ENCODE measurements at places on chromosomes 11 and 22.

GRCh38 chr11:33942954-33943353, 51.1 kb upstream of the LMO2 start:
- no peak for DNase-seq

- no peak for DNase-seq
These were observed 184.9 kb upstream of the LUZP2 start for GRCh38 chr11:24311974-24312373.

DNA sequence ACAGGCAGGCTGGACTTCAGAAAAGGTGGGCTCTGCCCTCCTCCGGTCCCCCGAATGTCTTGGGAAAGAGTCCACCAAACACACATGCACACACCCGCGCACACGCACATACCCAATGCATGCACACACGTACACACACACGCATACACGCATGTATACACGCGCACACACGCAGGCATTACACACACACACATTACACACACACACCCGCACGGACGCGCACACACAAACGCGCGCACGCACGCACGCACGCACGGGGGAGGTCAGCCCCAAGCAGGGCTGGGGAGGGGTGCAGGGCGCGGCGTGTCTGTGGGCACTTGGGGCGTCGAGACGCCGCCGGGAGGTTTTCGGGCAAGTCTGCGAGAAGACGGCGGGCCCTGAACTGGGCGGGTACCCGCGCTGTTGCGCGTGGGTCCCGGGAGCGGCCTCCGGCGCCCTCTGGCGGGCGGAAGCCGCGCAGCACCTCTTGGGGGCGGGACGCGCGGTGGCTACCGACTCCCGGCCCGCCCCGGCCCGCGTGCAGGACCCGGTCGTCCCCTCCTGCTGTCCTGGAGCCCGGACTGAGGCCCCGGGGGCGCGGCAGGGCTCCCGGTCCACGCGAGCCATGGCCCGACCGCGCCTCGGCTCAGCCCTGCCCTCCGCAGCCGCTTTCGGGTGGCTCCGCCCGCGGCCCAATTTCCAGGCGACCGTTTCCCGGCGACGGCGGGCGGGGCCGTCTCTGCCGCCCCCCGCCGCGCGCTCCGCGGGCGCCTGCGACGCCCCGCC, 3.6 kb downstream of the SEPTIN5 start:
- peak; percentile 85 for DNase-seq

DNA sequence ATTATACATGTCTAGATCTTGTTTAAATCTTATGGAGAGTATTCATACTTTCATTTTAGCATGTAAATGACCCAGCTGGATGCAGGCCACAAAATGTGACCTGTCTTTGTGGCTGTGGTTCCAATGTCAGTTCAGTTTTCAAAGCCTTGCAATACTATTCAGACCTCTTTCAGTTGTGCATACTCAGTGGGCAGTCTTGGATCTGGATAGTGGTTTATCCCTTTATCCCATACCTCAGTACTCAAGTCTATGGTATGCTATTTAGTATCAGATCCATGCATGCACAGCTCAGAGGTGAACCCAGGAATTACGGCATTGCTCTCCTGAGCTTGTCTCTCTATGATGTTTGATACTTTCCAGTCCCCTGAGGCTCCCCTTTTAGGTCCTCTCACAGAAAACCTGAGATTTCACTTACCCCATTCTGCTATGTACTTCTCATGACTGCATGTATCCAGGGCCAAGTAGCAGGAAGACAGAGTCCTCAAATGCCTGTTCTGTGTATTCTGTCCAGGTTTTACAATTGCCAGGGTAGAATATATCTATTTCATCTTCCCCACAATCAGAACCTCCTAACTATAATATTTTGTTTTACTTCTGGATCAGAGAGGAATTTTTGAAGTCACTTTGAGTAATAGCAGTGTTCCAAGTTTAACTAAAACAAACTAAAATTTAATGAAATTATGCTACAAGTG, 6.9 kb upstream of the P4HA3 start:
- no peak for DNase-seq

DNA sequence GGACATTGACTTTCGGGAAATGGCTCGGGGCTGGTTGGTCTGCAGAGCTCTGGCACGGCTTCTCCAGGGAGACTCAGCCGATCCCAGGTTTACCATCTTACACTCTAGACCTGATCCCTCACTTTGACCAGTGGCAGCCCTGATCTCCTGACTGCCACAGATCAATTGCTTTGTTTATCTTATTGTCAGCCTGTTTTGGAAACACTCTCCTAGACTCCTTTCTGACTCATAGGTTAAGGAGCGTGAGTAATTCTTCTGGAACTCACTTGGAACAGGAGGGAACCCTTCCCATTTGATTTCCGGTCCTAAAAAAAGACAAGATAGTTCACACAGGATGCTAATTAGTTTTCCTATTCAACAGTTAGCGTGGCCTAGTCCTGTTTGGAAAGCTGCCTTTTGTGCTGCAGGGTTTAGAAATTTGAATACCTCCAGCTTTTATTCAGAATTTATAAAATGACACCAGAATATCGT, 16.0 kb upstream of the BMAL1 start:
- DNase-seq: no peak

DNA sequence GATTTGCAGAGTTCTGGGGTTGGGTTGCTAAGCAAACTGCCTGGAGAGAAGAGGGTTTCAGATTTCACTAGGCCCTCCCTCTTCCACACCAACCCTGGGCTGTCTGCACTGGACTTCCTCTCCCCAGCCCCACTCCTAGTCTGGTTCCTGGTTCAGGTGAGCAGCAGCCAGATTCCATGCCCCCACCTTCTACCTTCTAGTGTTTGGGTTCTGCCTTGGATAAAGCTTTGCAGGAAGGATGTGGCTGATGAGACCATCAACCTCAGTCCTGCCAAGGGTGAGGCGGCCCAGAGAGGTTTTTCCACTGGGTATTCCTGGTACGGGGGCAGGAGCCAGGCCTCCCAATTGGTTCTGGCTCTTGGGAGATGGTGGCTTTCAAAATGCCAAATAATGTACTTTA, 68.3 kb downstream of the BCR start:
- no peak for DNase-seq

DNA sequence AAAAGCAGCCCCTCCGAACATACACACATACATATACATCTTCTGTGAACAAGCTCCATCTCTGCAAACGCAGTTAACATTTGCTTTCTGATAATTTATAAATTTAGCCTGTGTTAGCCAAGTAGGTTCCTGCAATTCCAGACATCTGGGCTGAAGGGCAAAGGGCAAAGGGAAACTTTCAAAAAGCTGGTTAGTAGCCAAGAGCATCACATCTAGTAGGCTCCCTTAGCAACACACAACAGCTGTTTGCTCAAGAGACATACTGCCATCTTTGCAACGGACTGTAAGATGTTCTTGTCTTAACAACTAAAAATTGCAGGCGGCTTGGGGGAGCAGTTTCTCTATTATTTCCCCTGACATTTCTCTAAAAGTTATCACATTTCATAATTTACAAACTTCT, 134.9 kb downstream of the RBFOX2 start:
- no peak for DNase-seq

DNA sequence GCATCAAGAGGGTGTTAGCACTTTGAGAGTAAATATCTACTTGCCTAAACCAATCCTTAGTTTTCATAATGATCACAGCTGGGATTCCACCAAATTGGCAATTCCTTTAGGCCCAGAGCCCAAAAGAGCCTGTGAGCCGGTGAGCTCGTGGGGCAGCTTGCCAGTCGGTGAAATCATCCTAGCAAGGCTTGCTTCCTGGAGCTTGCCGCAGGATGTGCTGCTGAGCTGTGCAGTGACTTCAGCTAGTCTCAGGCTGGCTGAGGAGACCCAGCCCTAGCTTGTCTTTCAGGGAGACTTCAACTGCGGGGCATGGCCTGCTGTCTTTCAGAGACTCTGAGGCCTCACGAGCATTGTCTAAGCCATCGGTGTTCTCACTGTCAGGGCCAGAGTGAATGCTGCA, 73.6 kb upstream of the SUSD2 start:
- no peak for DNase-seq

- DNase-seq: no peak
These were observed 81.5 kb upstream of the PPARA start for GRCh38 chr22:46068593-46069491.

GRCh38 chr22:22229683-22230420, 14.7 kb upstream of the VPREB1 start:
- no peak for DNase-seq

GRCh38 chr11:65915101-65915820, 3.6 kb downstream of the C11orf68 start:
- DNase-seq: no peak

DNA sequence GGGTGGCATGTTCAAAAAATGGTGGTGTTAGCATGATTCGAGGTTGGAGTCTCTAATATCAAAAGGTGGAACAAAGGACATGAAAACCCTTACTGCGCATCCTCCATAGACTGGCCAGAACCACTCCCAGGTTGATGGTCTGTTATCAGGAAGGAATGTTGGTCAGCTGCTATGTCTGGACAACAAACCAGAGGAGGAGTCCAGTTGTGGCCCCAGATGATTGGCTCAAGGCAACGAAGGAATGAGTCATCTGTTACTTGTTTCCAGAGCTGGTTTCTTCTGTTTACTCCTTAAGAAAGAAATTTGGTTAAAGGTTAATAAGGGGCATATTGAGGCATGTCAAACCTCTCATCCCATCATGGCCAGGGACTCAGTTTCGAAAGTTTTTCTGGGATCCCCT, 56.8 kb upstream of the GRIA4 start:
- no peak for DNase-seq

DNA sequence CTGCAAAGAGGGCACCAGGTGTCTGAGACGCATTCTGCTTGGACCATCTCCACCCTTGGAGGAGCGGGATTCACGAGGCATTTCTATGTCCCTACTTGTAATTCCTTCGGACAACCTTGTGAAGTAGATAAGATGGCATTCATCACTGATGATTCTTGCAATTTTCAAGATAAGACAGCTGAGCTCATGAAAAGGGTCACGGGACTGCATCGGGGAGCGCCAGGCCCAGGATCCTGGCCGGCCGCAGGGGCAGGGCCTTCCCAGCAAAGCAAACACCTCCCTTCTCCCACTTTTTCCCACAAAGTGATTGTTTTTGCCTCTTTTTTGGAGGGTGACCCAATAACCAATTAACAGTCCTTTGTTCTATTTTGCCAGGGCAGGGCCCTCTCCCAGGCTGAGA, 8.4 kb downstream of the LIF start:
- DNase-seq: no peak
